Left lung (tissue), 14 donors: ENCODE measurements at places on chromosomes 12 and 14. TPM values are rescaled to one million over a fixed set of nuclear protein-coding genes. Genes with fewer than 3 reads are reported as not detected.

The PROX2 gene
- 3.2 TPM for polyA plus RNA-seq

The PFKM gene
- polyA plus RNA-seq, result 71.2 TPM

The FGD4 gene
- 21.5 TPM for polyA plus RNA-seq

The HNF1A gene
- polyA plus RNA-seq, result 2.6 TPM

The OR6C75 gene
- polyA plus RNA-seq, result 0.10 TPM

The WNT1 gene
- not detected for polyA plus RNA-seq

The AMN gene
- 1.4 TPM for polyA plus RNA-seq

The CHST11 gene
- 18.0 TPM for polyA plus RNA-seq

The IFI27 gene
- polyA plus RNA-seq, result 15.8 TPM
